RPMI8226 (cell line): ENCODE measurements at places on chromosomes 7 and 10.

DNA sequence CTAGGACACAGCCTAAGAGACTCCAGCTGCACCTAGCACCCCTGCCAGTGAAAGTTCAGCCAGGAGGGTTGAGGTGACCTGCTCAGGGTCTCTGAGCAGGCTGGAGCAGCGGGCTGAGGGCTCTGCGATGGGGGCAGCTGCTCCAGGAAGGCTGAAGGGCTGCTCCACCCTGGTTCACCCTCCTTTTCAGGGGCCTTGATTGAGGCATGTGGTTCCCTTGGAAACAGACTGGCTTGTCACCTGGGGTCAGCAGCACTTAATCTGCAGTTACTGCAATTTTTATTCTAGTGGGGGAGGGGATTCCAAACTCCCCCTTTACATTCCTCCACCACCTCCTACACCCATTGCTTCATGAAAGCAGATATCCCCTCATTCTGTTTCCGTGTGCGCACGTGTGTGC, 85.3 kb upstream of the UNC5B start:
- no peak for DNase-seq

DNA sequence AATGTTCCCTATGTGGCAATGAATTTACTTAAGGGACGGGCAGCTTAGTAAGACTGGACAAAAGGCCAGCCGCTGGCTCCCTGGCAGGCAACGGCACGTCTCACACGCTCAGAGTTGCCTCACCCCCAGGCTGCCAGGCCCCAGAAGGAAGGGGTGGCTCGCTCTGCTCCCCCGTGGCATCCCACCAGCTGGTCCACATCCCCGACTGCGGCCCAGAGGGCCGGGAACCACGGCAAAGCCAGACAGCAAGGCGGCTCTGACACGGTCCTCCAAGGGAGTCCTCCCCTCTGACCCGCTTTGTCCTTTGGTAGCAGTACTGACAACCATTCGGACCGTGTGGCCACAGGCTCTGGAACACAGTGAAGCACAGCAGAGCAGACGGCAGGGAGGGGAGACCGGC, 34.1 kb downstream of the NUDT1 start:
- no peak for DNase-seq

DNA sequence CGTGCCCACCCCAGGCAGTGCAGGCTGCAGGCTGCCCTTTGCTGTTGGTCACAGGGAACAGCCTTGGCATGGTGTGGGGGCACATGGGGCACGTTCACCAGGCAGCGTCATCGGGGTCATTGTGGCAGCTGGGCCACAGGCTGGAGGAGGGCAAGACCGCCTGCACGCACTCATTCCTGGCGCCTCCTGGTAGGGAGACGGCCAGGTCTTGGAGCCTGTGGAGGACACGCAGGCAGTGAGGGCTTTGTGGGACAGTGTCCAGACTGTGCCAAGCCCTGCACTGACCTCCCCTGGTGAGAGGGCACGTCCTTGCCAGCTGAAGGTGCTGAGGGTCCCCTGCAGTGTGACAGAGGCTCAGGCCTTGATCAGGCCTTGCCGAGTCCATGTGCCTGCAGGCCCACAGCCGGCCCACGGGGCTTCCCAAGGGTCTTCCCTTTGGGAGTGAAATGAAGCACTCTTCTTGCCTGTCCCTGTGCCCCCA, 76.4 kb downstream of the NKX6-2 start:
- no peak for DNase-seq

GRCh38 chr7:2066251-2066919, 166.4 kb downstream of the MAD1L1 start:
- no peak for DNase-seq

DNA sequence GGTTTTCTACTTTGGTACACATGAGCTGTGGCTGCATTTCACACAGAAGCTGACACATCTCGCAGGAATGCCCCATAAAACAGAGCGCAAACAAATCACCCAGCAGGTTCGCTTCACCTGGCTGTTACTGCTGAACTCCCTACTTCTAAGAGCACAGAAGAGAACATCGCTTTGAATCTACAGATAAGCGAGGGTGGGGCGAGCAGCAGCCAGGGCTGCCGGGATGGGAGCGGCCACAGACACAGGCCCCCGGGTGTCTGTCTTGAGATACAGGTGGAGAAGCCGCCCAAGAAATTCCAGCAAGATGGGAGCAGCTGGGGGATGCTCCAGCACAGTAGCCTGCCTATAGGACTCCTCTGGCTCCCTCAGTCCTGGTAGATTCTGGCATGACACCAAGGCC, 27.4 kb downstream of the OGDHL start:
- DNase-seq, result no peak

DNA sequence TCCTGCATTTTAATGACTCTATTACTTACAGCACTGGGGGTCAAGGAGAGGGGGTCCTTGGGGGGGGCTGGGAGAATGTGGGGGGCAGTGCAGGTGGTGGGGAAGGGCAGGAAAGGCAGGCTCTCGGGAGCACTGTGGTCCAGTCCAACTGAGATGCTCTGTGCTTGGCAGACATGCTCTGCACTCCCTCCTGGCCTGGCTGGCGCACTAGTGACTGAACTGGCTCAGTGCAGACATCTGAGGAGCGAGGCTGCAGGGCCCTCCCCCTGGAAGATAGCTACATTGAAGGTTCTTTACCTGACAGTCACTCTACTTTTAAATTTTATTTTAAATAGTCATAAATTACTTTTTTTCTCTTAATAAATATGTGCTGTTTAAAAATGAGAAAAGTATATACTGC, 105.7 kb downstream of the NEURL1 start:
- DNase-seq, result no peak

DNA sequence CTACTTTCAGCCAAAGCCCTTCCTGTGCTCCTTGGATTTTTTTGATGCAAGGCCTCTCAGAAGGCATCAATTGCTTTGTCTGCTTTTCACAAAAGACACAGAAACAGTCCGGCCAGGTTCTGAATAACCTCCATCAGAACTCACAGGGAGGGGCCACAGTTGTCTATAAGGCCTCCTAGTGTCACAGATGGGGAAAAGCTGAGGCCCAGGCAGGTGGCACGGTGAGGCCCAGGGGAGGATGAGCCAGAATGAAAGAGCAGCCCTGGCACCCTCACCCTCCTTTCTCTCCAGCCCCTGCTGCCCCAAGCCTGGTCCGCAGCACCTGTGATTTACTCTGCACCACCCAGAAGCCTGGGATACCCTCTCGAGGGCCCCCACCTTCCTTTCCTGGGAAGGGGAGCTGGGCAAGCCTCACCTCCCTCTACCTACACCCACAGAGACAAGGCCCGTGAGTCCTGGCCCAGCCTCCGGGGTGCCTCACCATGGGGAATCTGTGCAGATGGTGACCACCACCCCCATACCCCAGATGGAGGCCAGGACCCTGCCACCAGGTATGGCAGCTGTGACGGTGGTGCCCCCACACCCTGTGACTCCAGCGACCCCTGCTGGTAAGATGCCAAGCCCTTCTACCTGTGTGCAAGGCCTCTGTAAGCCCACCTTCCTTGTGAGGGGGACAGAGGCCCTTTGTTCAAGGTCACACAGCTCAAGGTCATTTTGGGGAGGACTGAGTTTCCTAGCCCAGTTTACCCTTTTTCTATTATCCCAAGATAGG, 26.2 kb upstream of the ZNF467 start:
- peak; percentile 65 for DNase-seq

GRCh38 chr7:110760341-110760740, 330.6 kb upstream of the LRRN3 start:
- no peak for DNase-seq

DNA sequence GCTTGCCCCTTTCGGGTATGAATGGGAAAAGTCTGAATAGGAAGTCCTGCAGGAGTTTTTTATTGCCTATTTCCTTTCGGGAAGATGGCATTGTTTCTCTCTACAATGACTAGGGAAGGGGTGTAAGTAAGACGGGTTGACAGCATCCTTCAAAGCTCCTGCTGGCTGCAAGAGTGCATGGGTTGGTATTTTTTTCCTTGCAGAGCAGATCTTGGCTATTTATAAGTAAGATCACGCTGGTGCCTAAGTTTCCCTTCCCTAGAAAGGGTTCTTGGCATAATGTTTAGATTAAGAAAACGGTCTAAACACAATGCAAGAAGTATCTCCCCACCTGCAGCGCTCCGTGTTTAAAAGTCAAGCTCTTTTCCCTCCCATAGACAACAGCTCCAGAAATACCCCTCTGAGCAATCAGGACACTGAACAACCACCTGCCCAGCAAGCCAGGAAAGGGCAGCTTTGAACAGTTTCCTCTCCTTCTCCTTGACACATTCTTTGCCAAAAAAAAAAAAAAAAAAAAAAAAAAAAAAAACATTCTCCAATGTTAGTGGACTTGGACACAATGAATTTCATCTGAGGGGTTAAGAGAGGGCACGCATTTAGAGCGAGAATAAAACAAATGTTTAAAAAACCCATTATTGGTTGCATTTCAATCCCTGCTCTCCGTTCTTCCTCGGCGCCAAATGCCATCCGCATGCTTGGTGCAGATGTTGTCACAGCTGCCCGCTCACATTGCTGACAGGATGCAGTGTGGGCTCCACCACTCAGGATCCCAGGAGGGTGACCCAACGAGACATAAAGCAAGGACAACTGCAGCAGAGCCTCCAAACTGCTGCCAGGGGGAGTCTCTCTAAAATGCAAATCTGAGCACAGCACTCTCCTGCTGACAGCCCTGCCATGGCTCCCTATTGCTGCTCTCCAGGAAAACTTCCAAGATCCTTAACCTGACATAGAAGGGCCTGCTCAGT, 427.4 kb upstream of the MGMT start:
- DNase-seq, result peak; percentile 44

GRCh38 chr10:97074256-97075145, 111.3 kb downstream of the SLIT1 start:
- no peak for DNase-seq

GRCh38 chr7:55071411-55072175, 52.8 kb downstream of the EGFR start:
- no peak for DNase-seq

DNA sequence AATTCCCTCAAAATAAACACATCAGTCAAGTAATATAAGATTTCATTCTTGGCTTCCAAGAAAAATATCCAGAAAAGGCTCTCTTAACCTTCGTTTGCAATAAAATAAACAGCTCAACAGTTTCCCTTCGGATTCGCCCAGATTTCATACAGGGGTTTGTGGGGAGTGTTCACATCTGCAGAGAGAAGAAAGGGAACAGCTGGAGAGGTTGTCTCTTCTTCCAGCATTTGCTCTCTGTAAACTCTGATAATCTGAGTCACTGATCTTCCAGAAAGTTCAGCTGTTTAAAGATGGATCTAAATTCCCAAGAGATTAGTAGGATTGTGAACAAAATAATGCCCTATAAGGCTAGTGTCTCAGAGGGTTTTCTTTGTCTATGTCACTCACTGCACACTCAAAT, 277.9 kb downstream of the HPSE2 start:
- no peak for DNase-seq
